ENCODE measurements at places on chromosomes 7 and 10.

GRCh38 chr10:26706206-26706605, 8.7 kb downstream of the PDSS1 start:
- DNase-seq: no peak

DNA sequence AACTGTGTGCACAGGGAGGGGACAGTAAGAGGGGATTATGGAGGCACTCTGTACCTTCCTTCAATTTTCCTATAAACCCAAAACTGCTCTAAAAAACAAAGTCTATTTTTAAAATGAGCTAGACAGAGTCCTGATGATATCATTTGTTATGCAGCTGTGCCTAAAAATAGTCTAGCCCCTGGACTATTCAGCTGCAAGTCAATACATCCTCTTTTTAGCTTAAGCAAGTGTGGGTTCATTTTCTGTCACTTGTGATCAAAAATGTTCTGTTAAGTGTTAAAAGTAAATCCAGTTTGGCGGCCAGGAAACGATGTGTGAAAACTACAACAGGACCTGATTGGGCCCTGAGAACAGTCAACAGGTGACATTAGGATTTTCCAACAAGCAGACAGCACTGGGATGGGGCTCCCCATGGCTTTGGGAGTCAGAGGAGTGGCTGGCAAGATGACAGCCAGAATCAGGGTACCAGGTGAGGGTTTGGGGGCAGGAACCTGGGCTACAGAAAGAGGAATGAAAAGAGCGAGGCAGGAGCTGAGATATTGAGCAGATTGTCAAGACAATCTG, 33.9 kb downstream of the FAM107B start:
- DNase-seq: no peak

DNA sequence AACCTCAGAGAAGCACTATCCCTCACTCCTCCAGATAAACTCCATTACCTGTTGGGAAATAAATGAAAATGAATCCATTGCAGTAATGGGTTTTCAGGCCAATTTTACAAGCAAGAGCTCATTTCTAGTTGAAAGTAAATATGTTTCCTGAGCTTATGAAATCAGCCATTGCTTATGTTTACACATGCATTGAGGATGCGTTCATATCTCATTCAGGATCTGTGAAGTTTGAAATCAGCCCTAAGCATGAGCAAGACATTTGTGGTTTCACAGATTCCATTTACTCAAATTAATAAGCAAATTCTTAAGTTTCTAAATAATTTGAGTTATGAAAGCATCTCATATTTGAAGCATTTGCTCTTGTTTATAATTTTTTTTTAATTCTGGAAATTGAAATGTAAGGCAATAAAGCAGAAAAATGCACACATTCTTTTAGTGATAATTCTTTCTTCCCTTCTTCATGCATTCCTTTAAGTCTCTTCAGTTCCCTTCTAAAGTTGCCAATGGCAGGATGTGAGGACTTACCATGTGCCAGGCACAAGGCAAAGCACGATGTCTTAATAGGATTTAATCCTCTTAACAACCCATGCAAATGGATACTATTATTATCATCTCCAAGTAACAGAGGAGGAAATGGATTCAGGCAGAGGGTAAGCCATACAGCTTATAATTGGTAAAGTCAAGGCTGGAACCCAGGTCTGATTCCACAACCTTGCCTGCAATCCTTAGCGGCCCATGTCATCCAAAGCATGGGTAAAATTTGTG, 35.0 kb upstream of the CTTNBP2 start:
- no peak for DNase-seq

DNA sequence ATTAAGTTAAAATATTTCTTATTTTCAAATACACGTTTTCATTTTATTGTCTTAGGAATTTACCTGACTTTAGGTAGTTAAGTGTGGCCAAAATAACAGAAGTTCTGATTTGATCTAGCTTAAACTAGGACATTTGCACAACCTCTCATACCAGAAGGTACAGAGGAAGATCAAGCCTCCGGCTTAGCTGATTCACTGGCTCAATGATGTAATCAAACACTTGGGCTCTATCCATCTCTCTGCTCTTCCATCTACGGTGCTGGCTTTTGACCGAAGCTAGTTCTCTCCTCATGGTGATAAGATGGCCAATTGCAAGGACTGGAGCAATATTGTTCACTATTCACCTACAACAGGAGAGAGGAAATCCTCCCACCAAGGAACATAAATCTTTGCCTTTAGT, 12.2 kb upstream of the HYCC1 start:
- DNase-seq: no peak

DNA sequence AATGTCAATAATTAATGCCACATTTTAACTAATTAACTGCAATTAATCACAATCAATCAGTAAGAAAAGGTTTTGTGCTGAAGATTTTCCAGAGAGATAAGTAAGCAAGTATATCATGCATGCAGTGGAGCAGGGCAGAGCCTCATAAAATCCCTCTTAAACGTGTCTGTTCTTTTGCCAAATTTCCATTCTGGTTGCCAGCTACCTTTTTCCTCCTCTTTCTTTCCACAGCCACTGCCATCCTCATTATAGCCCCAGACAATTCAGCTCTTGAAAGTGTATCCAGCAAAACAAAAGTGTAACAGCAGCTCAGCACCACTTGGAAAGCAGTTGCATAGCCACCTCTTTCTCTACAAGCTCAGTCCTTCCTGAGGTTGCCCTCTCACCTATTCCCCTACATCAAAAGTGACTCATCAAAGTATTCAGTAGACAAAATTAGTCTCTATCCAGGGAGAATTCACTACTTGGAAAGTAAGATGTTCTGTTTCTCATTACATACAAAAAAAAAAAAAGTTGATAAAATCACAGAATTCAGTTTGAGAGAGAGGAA, 26.9 kb upstream of the EPHB6 start:
- DNase-seq: no peak

- no peak for DNase-seq
Observed at GRCh38 chr7:158192184-158192835, 395.3 kb downstream of the PTPRN2 start.

DNA sequence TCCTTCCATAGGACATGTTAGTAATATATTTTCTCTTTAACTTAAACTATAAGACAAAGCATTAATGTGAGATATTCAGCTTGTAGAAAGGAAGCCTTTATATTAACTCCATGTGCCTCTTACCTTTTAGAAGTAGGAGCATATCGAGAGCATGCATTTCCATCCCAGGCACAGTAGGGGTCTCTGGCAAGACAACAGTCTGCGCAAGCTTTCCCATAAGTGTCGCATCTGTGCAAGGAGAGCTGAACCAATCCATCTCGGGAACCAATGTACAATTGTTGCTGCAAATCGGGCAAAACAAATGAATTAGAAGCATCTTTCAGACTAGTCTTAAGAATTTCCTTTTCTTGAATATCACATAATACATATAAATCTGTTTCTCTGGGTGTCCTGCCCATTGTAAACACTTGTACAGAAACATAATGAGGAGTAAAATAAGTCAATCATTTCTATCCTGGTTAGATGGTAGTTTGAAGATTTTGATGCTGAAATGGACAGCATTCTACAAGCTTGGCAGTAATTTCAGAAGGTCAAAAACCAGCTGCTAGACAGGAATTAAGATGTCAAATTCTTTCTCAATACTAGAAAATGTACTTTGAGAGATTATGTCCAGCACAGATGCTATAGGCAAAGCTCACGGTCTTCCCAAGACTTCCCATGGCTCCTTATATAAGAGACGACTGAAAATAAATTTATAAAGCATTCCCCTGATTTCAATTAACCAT, 171.8 kb downstream of the SEMA3D start:
- DNase-seq: no peak

- DNase-seq: no peak
Observed at GRCh38 chr10:8776926-8777622, 722.6 kb downstream of the GATA3 start.

All from stimulated activated effector memory CD8-positive, alpha-beta T cell treated with anti-CD3 and anti-CD28 coated beads, Interleukin-12 subunit alpha, Interleukin-12 subunit beta, amount 100 ng/mL, for 72 hours (primary cell).